ENCODE measurements at places on chromosomes 5 and 9. TPM values are rescaled to one million over a fixed set of nuclear protein-coding genes. Genes with fewer than 3 reads are reported as not detected.

LRRTM2 gene
- 0.28 TPM for total RNA-seq

ZNF367 gene
- total RNA-seq = 0.51 TPM

REEP2 gene
- total RNA-seq = 0.41 TPM

EGFL7 gene
- total RNA-seq = 17.7 TPM

TMC1 gene
- total RNA-seq = not detected

CAMK4 gene
- 1.3 TPM for total RNA-seq

TMEM174 gene
- not detected for total RNA-seq

SMIM32 gene
- 0.28 TPM for total RNA-seq

SLC27A4 gene
- 9.6 TPM for total RNA-seq

CATSPER3 gene
- 0.29 TPM for total RNA-seq
